Cortex of kidney (tissue), 1 donor: ENCODE measurements at places on chromosomes 1 and 21.

- no peak for DNase-seq
Observed at GRCh38 chr21:42290505-42290904, 24.7 kb downstream of the TFF3 start.

GRCh38 chr1:183283286-183283685 is 97.2 kb downstream of the LAMC2 start:
- DNase-seq, result no peak

DNA sequence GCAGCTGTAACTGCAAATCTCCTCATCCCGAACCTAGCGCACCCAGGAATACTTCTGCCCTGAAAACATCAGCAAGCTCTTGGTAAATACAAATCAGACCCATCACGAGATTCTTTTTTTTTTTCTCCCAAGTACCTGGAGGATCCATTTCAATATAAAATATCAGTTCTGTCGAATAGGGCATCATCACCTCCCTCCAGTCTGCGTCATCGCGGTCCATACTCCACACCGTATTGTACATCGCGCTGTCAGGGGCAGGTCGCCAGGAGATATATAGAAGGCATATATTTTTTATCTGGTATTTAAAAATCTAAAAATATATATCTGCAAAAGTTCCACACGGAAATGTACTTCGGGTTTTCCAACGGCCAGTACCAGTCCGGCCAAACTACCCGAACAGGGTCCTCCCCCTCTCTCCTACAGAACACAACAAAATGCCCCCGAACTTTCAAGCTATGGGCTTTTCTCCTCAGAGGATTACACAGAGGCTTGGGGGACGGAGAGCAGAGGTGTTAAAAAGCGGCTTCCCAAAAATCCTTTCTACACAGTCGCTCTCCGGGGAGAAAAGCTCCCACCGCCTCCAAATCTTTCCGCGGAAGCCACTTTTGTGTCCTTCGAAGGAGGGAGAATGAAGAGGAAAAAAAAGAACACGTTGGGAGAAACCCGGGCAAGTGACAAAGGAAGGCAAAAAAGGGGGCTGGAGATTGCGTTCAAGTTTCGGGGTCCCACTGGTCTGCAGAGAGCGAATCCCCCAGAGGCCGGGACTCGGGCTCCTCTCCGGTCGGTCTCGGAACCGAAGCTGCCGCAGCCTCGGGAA is 509 bp downstream of the PIK3R3 start:
- no peak for DNase-seq

GRCh38 chr1:39178541-39179431 is 25.7 kb upstream of the MACF1 start:
- no peak for DNase-seq

DNA sequence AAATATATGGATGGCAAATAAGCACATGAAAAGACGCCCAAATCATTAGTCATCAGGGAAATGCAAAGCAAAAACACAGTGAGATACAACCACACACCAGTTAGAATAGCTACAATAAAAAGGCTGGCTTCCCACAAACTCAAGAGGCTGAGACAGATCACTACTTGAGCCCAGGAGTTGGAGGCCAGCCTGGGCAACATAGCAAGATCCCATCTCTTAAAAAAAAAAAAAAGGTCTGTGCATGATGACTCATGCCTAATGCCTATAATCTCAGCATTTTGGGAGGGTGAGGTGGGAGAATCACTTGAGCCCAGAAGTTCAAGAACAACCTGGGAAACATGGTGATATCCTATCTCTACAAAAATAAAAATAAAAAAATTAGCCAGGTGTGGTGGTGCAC is 19.8 kb downstream of the LDLRAD1 start:
- DNase-seq, result no peak

DNA sequence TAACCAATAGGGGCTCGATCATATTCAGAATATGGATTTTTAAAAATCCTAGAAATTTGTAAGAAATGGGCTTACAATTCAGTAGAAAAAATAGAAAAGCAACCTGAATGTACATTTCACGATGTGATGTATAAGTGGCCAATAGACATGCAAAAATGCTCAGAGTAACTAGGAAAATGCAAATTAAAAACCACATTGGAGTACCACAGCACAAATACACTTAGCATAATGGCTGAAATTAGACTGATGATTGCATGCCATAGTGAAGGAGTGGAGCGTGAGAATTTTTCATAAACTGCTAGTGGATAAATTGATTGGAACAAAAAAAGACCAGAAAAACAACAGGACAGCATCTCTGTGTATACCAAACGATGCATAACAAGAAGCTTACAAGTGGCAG is 102.3 kb downstream of the DYRK1A start:
- DNase-seq, result no peak

DNA sequence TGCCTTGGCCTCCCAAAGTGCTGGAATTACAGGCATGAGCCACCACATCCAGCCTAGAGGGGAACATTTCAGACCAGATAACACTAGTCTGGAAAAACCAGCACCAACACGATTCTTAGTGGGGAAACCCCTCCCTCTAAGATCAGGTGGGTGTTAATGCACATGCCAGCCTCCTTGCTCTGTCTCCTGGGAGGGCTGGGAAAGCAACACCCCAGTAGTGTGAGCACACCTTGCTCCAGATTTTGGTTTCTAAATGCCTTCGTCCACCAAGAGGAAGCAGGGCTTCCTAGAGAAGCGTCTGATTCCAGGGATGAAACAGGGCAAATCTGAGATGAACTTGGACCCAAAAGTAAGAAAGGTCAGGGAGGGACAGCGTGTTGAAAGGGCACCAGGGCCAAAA is 2.2 kb upstream of the KRTAP10-4 start:
- no peak for DNase-seq

DNA sequence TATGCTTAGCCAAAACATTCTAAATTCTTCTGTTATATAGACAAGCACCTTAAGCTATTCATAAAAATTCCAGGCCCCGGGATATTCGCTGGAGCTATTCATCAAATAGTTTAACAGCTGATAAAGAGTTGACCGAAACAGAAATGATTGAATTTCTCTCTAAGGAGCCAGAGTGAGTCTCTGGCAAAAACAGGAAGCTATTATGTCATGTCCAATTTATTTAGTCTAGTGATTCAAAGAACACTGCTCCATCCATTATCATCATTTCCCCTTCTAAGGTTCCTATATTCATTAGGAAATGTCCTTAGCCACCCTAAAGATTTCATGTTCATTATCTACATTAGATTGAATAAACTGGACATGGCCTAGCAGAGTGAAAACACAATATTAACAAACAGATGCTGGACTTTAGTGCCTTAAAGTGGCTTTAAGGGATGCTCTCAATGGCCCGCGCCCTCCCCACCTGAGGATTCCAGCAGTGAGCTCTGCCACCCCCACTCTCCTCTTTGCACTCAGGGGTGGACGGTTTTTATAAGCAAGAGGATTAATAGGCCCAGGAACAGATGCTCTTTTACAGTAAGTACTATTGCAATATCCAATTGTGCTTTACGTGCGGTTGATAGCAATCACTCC is 122.1 kb upstream of the RGS1 start:
- no peak for DNase-seq

GRCh38 chr21:33650929-33651509 is 8.7 kb downstream of the ITSN1 start:
- DNase-seq, result no peak

GRCh38 chr1:207470927-207471326 is 16.8 kb downstream of the CR2 start:
- no peak for DNase-seq

DNA sequence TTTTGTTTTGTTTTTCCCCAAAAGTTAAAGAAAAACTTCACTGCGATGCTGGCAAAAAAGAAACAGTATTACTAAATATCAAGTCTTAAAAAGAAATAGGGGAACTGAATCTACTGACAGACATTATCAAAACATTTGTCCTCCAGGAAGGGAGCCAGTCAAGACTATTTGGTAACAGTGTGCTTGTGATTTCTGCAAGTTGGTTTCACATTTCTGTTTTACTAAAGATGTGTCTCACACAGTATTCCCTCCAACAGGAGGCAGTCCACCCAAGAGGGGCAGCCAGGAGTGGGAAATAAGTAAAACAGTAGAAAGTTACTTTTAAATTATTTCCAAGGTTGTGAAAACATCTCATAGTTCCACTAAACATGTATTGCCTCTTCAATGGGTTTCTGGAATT is 74.4 kb upstream of the SDC3 start:
- DNase-seq, result no peak

- DNase-seq, result no peak
Observed at GRCh38 chr1:229230893-229231753, 39.8 kb upstream of the RAB4A start.

GRCh38 chr1:51623450-51623849 is 6.6 kb downstream of the OSBPL9 start:
- DNase-seq, result no peak

DNA sequence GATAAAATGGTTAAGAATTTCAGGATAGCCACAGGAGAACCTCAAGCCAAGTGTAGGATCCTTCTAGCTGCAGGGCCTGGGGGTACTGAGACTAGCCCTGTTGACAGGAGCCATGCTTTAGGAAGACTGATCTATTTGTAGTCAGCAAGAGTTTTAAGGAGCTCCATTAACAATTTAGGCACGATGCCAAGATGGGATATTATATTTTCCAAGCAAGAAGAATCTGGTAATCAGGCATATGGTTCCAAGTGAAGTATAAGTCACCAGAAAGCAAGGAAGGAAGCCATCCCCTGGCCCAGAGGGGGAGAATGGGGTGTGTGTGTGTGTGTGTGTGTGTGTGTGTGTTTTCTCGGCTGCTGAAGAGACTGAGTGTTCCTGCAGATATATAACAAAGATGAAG is 7.0 kb downstream of the IFNAR2 start:
- no peak for DNase-seq

GRCh38 chr1:168653567-168653966 is 75.4 kb downstream of the DPT start:
- no peak for DNase-seq

DNA sequence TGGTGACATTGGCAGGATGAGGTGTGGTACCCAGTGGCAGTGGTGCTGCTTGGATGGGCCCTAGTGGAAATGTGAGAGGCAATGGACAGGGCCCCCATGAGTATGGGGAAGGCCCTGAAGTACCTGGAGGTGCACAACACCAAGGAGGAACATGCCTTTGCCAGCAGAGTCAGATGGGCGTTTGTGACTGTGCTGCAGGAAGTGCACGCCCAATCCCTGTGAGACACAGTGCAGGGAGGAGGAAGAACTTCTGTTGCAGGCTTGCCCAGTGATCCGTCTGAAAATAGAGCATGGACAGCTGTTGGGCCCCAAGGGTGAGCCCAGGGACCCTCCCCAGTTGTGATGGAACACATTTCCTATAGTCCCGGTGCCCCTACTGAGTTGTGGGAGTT is 42.7 kb downstream of the GJA5 start:
- no peak for DNase-seq

- no peak for DNase-seq
Observed at GRCh38 chr1:186923486-186923885, 94.7 kb downstream of the PLA2G4A start.

- no peak for DNase-seq
Observed at GRCh38 chr1:109490934-109491302, 3.0 kb upstream of the CYB561D1 start.

- DNase-seq, result no peak
Observed at GRCh38 chr1:173100476-173101107, 49.9 kb upstream of the TNFSF18 start.

DNA sequence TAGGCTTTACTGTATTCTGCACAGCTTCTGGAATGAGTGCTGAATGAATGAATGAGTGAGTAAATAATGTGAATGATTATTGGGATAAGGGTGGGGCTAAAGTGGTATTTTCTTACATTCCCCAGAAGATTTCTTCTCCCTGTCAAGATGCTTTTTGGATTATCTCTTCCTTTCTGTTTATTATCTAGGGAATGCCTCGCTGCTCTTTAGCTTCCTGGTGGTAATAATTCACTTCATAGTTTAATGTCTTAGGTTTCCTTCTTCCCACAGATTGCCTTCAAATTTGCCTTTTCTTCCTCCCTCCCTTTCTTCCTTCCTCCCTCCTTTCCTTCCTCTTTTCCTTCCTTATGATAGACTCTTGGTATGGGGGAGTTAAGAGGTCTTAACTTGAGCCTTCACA is 24.0 kb downstream of the DDR2 start:
- DNase-seq, result no peak

DNA sequence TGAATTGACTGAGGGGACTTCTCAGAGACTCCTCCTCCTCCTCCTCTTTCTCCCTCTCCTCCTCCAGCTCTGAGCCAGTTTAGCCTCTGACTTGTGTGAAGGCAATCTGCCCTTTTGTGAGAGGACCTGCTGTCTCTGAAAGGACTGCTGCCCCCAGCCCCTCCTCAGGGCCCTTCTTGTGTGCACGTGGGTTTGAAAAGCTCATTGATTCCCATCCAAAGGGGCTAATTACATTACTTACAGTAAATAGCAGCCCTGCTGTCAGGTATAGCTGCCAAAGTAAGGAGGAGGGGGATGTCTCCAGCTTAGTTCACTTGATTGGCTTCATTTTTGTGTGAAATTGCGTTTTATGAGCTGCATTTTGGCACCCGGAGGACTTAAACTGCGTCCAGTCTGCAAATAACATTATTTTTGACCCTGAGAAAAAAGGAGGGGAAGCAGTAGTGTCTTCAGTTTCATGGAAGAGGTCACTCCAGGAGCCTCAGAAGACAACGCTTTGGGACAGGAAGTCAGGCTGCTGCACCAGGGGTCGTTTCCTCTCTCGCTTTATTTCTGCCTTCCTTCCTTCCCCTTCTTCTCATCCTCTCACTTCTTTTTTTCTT is 1.8 kb upstream of the LHX9 start:
- DNase-seq, result no peak

GRCh38 chr1:104987210-104987609 is 1237.5 kb downstream of the AMY1C start:
- no peak for DNase-seq

DNA sequence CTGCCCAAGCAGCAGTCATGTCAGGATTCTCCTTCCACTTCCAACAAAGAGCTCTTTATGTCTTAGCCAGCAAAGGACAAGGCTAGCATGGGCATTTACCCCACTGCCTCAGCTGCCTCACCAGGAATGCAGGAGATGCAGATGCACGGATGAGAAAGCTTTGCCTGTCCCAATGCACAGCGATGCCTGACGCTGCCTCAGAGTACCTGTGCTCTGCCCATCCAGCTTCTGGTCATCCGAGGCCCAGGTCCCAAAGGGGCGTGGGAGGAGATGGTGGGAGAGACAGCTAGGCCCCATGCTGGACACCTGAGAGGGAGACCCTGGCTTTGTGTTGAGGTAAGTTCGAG is 59.0 kb downstream of the IRF2BP2 start:
- no peak for DNase-seq

DNA sequence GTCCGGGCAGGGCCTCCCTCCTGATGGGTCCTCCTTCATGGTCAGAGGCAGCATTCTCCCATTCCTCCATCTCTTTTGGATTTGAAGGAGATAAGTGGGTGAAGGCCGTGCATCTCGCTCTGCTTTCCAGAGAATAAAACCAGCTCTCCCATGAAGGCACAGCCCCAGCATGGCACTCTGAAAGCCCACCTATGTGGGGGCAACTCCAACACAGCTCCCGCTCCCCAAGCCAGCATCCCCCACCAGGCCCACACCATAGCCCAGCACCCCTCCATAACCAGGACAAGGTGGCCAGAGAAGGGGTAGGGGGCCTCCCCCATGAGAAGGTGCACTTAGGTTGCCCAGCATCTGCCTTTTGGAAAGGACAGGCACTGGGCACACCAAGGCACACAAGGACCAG is 112.2 kb downstream of the PDE9A start:
- DNase-seq, result no peak
